GM13976 (cell line): ENCODE measurements at places on chromosomes 5 and 9.
A peak's percentile ranks its signal among the peaks of the same experiment; 100 is the strongest.

GRCh38 chr5:17261075-17261474 is 43.6 kb downstream of the BASP1 start:
- DNase-seq: no peak

DNA sequence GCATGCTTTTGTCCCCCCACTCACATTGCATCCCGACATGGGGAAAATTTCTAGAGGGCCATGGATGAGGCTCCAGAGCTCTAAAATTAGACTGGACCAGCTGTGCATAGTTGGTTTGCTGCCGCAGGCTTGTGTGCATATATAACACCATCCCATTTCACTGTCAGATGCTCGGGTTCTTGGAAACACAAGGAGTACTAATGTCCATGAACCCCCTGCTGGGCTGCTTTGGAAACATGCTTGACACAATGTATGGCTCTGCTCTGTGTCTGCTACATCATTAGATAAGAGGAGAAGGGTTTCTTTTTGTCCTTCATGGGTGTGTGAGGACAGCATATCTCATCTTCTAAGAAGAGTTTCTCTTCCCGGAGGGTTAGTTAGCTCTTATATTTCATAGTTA is 292.1 kb upstream of the RORB start:
- DNase-seq: no peak

DNA sequence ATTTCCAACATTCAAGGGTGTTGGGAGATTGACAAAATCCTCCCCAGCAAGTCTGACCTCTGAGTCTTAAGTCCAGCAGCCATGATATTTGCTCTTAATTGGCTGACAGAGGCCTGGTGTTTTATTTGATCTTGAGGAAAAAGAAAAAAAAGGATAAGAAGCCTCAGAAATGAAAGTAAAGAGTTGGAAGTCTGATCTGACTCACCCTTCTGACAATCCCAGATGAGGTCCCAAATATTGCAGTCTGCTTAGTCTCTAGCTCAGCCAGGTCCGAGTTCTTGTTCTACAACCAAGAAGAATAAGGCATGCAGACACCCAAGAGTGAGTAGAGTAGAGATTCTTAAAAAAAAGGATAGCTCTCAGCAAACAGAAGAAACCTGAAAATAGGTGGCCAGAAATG is 632.5 kb upstream of the ST8SIA4 start:
- DNase-seq: no peak

- no peak for DNase-seq
These were observed 2.3 kb upstream of the POMT1 start for GRCh38 chr9:131500377-131500776.

GRCh38 chr9:84230355-84231145 is 110.0 kb downstream of the SLC28A3 start:
- no peak for DNase-seq

DNA sequence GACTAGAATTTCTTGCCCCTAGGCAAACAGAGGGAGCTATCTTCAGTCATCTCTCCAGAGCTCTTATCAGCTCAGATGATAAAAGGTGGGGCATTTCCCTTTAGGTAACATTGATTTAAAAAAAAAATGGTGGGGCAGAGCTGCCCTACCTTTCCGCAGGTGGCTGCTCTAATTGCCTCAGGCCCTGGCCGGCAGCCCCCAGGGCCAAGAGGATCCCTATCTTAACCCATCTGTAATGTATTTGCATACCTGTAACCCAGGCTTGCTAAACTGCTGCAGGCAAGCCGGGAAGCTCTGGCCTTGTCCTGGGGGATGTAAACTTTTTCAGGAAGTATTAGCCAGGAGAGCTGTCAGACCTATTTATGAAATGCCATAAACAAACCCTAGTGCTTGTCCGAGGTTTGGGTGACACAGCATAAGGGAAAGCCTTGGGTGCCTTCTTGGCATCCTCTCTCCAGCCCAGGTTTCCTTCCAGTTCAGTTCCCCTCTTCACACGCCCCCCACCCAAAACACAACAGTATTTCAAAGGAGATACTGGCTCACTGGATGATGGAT is 20.9 kb upstream of the ZSWIM6 start:
- no peak for DNase-seq

- DNase-seq: no peak
These were observed 94.4 kb upstream of the IFNE start for GRCh38 chr9:21576331-21577189.

DNA sequence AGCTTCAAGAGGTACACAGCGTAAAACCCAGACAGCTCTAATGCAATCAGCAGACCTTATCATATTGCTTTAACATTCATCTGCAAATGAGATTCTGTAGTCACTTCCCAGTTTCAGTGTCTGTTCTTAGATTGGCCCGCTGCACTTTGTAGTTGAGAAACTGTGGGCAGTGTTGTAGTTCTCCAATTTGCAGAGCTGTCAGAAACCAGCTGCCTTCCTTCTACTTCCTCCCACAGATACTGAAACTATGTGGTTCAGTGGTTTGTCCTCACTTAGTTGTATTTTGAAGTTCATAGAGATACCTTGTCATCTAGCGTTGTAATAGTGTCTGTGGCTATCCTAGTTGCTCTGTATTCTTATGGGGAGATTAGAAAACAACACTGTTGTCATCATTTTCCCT is 39.6 kb upstream of the TRIM36 start:
- DNase-seq: peak; percentile 56

GRCh38 chr9:138015021-138015829 is 137.6 kb downstream of the CACNA1B start:
- DNase-seq: no peak

DNA sequence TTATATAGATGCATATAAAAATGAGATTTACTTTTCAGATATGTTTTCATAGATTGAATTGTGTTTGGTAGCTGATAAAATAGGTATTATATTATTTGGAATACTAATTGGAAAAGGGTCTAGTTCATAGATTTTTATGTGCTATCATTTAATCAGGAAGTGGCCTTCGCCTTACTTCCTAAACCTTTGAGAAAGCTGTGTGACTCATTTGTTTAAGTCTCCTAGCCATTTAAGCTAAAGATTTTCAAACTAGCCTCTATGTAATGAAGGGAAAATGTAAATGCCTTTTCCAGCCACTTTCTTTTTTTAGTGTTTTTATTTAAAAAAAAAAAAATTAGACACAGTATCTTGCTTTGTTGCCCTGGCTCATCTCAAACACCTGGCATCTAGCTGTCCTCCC is 97.5 kb downstream of the DMXL1 start:
- DNase-seq: no peak

DNA sequence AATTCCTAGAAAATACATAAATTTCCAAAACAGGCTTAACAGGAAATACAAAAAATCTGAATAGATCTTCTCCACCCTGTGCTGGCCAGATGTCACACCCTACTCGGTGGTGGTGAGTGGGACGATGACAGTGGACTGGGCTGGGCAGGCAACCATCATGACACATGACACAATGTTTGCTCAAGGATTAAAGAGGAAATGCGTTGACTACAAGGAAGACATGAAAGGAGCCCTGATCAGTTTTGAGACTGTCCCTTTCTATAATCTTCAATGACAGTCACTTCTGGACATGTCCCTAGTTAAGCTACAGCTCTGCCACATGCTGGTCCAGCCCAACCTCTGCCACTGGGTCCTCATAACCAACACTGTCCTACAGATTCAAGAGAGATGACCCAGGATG is 99.8 kb downstream of the ZDHHC21 start:
- no peak for DNase-seq

- DNase-seq: no peak
These were observed 11.0 kb upstream of the ZBTB43 start for GRCh38 chr9:126793686-126794417.

- DNase-seq: no peak
These were observed 506.1 kb downstream of the BNC2 start for GRCh38 chr9:16364347-16364746.

DNA sequence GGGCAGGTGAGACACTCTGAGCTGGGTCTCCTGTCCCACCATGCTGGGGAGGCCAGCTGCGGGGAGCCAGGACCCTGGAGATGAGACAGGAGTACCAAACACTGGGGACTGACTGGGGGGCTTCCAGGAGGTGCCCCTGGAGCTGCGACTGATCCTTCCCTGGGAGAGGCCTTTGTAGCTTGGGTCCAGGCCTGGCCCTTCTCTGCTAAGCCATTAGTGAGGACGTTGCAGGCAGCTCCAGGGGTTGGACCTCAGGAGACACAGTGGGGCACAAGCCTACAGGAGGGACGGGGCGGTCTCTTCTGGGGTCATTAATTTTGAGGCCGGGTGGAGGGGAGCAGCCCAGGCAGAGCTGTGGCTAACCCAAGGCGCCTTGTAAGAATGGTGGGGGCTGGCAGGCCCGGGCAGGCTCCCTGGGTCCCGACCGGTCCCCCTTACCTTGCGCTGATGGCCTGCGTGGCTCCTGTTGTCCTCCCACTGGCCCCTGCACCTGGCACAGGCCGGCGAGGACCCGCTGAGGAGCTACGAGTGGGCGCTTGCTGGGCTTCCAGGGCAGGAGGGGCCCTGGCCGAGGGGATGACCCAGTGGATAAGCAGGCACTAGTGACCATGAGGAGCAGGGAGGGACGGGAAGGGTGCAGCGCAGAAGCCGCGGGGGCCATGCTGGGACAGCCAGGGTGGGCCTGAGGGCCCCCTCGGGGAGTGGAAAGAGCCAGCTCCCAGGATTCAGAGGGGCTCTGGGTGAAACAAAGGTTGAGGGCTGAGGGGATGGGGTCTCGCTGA is 5.1 kb downstream of the MRPS2 start:
- DNase-seq: no peak

GRCh38 chr9:135332516-135332915 is 147.1 kb upstream of the PPP1R26 start:
- DNase-seq: no peak

DNA sequence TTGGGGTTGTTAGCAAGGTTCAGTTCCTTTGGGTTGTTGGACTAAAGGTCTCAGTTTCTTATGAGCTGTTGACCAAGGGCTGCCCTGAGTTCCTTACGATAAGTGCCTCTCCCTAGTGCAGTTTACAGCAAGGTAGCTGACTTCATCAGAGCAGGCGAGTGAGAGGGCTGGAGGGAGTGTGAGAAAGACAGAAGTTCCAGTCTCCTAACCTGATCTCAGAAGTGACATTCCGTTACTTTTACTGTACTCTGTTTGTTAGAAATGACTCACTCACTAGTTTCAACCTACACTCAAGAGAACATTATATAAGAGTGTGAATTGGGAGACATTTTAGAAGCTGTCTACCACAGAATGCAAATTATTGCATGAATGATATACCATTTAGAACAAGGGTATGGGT is 21.2 kb upstream of the IL31RA start:
- no peak for DNase-seq

GRCh38 chr9:129282272-129282671 is 104.2 kb upstream of the IER5L start:
- no peak for DNase-seq

DNA sequence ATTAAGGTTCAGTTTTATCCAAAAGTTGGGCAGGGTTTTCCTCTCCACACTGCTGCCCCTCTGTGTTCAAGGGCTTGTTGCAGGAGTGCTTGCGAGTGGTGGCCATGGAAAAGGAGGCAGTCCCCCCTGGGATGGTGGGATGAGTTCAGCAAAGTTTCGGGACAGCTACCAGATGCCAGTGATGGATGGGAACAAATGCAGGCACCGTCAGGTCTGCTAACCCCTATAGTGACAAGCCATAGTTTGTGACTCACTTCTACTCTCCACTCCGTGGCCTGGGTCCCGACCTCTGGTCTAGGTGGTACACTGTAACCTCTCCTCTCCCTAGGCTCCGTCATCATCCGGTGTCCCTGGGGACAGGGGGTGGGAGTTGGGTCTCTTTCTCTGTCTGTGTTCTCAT is 3.8 kb upstream of the RNF14 start:
- DNase-seq: no peak

DNA sequence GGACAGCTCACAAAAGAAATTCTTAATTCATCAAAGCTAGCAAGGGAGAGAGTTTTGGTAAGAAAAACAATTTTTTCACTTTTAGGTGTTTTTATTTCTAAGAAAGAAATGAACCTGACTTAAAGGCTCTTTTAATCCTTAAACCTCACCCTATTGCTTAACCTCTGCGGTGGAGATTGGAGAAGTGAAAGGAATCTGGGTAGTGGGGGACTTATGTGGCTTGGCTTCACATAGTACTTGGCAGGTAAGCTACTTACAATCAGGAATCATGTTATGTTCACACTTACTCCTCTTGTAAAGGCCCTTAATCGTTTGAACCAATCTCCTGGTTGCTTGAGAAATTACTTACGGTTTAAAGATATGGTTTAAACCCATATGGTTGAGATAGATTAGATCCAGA is 104.8 kb downstream of the ISOC1 start:
- DNase-seq: no peak

DNA sequence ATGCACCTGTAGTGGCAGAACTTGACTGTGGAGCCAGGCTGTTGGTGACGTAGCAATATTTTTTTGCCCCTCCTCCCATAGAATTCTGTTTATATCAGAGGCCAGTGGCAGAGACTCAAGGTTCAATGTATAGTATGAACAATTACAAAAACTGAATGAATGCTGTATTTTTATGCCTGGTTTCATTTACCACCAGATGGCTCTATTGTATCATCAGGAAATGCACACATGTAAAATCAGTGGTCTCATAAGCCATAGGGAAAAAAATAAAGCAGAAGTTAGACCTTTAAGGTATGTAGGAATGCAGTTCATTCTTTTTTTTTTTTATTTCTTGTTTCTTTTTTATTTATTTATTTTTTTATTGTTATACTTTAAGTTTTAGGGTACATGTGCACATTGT is 43.6 kb downstream of the CCDC192 start:
- DNase-seq: peak; percentile 37

DNA sequence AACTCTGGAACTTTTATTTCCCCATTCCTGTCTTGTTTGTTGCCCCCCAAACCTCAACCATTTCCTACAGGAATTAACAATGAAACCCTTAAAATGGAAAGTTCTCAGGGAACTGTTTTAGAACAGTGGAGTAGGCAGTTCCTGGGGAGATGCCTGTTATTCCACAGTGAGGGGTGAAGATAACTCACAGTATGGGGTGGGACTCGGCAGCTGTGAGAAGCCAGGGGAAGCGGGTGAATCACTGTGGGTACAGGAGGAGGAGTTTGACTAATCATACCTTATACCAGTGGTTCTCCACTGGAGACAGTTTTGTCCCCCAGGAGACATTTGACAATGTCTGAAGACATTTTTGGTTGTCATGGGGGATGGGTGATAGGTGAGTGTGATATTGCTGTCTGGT is 36.9 kb upstream of the GLRA1 start:
- DNase-seq: no peak

GRCh38 chr5:10555277-10555684 is 8.6 kb upstream of the ANKRD33B start:
- no peak for DNase-seq

DNA sequence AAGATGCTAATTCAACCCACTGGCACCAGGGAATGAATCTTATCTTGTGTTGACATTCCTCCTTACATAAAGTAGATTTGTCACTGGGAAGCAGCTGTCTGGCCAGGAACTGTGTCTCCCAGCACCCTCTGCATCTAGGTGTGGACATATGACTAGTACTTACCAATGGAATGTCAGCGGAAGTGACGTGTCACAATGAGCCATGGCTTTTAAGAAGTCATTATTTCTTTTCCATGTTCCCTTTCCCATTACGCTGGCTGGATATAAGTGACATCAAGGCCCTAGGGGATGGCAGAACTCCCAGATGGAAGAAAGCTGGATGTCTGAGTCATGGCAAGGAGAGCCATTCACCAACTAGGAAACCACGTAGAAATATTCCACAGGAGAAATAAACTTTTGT is 84.7 kb upstream of the MAST4 start:
- DNase-seq: no peak

- DNase-seq: no peak
These were observed 28.5 kb downstream of the TJP2 start for GRCh38 chr9:69202556-69202955.
